ENCODE measurements at places on chromosomes 16 and 17.
A peak's percentile ranks its signal among the peaks of the same experiment; 100 is the strongest.

GRCh38 chr17:42698736-42699414 lies 16.5 kb downstream of the CNTNAP1 start:
- DNase-seq: peak; percentile 92

DNA sequence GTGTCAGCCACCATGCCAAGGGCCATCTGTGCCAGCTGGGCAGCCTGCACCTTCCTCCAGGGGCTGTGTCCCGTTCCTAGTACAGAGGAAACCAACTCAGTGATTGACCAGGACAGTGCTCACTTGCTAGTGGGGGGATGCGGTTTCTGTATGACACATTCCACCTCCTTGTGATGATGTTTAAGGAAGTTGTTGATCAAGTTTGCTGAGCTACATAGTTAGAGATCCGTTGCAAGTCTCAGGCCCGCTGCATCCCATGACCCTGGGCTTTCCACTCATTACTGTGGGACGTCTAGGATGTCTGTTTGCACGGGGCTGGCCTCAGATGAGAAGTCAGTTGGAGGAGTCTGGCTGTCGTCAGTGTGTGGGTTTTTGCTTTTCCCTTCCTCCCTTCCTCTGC lies 33.6 kb downstream of the RNF213 start:
- no peak for DNase-seq

GRCh38 chr16:49756775-49757558 lies 98.9 kb downstream of the ZNF423 start:
- DNase-seq: no peak

DNA sequence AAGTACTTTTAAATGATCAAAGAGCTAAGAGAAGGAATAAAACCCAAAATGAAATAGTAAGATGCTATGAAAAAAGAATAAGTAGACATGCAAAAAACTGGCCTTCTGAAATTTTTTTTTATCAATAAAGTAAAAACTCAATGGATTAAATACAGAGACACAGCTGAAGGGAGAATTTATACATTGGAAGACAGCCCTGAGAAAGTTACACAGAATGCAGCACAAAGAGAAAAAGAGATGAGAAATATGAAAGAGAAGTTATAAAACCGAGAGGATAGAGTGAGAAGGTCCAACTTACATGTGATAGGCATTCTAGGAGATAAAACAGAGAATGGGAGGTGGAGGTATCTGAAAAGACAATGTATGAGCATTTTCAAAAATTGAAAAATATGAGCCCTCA lies 57.0 kb downstream of the MARF1 start:
- no peak for DNase-seq

DNA sequence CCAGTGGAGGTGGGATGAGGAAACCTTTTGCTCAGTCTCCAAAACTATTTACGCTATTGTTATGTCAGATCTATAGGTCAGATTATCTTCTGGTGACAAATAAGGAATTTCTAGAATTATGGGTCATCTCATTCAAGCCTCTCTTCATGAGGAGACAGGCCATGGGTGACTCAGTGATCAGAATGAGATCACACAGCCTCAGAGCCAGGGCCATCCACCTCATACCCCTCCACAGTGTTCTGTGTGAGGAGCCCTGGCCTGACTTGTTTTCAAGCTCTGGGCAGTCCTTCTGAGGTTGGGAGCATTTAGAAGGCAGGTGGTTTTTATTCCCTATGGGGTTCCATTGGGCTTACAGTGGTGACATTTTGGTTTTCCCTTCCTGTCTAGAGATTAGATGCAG lies 26.5 kb downstream of the YPEL2 start:
- DNase-seq: peak; percentile 75

DNA sequence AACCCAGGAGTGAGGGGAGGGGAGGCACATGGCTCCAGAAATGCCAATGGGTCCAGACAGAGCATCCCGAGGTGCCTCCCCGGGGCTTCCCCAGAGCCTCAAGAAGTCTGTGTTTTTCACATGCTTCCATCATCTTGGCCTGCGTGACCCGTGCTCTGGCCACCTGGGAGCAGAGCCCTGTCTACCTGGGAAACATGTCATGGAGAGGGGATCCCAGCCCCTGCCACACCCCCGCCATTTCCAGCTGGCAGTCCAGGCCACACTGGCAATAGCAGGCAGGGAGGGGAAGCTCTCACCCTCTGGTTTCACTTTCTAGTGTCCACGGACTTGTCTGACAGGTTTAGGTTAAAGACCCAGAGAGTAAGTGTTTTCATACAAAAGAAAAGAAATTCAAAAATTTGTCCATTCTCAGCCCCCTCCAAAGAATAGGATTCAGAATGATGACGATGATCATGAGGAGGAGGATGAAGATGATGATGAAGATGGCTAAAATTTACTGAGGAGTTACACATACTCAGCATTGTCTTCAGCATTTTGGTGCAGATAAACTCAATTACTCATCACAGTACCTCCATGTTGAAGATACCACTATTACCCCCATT lies 9.0 kb downstream of the SMIM5 start:
- no peak for DNase-seq

GRCh38 chr16:65958086-65958485 lies 408.4 kb upstream of the CDH5 start:
- DNase-seq: no peak

DNA sequence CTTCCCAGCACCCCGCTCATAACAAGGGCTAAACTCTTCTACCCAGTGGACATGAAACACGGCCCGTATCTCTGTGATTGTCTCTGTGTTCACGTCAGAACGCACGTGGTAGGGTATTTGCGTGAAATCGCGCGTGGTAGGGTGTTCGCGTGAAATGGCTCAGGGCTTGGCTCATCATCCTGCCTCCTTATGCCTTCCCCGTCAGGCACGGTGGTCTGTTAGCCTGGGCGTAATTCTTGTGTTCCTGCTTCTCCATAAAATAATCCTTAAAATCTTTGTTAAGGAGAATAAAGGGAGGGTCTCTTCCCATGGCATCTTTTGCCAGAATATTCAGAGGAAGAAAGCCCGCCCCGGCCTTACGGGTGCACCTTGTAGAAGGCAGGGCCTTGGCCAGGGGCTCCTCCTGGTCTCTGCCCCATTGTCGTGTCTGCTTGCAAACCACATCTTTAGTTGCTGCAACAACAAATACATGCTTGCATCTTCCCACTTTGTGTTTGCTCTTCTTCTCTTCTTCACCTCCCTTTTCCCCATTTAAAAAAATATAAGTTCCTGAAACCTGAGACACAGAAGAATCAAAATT lies 116.7 kb upstream of the CHMP6 start:
- DNase-seq: no peak

DNA sequence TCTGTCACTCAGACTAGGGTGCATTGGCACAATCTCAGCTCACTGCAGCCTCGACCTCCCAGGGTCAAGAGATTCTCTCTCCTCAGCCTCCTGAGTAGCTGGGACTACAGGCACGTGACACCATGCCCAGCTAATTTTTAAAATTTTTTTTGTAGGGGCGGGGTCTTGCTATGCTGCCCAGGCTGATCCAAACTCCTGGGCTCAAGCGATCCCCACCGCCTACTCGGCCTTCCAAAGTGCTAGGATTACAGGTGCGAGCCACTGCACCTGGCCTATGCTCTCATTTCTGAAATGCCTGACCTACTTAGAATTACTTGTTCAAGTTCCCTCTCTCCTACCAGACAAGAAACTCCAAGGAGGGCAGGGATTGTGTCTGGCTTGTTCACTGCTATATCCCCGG lies 5.1 kb upstream of the GP2 start:
- DNase-seq: no peak

DNA sequence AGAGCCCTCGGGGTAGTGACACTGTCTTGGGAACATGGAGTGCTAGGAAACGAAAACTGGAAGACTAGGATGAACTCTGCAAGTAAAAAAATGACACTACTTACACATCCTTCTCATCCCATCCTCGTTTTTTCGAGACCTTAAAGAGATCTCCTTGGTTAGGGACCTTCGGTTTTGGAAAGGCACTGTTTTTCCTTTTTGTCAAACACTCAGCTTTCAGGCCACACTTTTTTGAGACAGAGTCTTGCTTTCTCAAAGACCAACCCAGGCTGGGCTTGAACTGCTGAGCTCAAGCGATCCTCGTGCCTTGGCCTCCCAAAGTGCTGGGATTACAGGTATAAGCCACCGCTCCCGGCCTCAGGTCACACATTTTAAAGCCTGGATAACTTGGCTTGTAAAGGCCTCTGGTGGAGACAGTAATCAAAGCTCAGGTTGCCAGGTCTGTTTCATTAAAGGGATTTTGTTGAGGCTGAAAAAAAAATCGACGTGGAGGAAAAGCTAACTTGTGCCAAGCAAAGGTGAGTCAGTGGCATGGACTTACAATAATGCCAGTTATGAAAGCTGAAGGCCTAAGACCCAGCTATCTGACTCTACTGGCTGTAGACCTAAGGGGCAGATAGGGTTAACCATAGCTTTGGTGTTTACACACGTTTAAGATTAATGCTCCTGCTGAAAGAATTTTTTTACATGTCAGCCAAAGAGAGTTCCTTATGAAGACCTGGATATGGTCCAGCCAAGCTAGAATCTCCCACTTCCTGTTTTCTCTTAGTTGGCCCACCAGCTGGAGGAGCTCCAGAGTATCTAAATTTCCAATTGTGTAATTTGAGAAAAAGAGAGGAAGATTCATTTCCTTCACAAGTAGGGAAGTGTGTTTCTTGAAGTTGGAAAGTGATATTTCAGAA lies 823 bp downstream of the NBR1 start:
- DNase-seq: peak; percentile 65

GRCh38 chr17:63311416-63311937 lies 134.6 kb downstream of the CYB561 start:
- no peak for DNase-seq

DNA sequence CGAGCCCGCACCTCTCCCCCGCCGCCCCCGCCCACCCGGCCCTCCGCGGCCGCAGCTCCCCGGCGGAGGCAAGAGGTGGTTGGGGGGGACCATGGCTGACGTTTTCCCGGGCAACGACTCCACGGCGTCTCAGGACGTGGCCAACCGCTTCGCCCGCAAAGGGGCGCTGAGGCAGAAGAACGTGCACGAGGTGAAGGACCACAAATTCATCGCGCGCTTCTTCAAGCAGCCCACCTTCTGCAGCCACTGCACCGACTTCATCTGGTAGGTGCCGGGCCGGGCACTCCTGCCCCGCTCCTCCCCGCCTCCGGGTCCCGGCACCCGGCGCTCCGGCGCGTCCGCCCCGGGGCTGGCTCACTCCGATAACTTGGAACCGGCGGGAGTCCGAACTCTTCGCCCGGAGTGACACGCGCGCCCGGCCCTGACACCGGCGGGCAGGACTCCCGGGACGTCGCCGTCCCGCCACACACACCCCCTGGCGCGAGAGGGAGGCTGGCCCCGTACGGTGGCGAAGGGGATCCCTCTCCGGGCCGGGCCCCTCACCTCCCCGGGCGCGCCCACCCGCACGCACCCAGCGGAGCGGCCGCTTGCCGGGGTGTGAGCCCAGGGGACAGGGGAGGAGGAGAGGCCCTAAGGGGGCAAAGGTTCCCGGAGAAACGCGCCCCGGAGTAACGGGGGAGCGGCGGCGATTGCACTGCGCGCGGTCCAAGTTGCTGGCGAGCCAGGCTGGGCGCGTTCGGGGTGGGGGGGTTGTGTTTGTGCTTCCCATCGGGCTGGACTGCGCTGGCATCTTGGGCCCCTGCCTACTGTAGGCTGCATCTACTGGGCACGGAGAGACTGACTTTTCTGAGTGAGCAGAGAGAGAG lies 581 bp downstream of the PRKCA start:
- DNase-seq: peak; percentile 34

GRCh38 chr16:66751303-66751991 lies at the start of gene DYNC1LI2:
TSS of gene DYNC1LI2 (minus strand) at chr16:66751609. CDS start at chr16:66751591, 18 bp downstream.
- DNase-seq: peak; percentile 91

- no peak for DNase-seq
These were observed 258.9 kb upstream of the AXIN2 start for GRCh38 chr17:65820306-65820705.

DNA sequence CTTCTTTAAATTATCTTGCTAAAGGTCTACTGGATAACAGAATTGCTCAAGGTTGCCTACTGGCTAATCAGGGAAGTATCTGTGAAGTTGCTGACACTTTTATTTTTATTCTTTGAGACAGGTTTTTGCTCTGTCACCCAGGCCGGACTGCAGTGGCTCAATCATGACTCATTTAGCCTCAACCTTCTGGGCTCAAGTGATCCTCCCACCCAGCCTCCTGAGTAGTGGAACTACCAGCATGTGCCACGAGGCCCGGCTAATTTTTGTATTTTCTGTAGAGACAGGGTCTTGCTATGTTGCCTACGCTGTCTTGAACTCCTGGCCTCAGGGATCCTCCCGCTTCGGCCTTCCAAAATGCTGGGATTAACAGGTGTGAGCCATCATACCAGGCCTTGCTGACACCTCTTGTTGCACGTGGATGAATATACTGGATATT lies 43.1 kb downstream of the GLG1 start:
- DNase-seq: peak; percentile 10

DNA sequence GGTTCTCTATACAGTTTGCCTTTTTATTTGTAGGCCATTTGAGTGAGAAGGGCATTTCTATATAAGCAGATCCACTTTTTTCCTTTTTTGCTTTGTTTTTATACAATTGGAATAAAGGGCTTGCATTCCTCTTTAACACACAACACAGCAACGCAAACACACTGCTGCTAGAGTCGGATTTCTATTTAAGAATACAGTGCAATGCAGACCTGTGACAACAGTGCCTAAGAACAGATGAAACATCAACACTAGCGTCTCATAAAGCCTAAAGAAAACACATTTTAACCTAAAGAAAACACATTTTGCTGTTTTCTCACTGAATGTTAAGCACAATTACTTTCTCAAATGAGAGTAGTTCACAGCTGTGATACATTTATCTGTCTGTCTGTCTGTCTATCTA lies 1141.1 kb downstream of the CDH11 start:
- no peak for DNase-seq

DNA sequence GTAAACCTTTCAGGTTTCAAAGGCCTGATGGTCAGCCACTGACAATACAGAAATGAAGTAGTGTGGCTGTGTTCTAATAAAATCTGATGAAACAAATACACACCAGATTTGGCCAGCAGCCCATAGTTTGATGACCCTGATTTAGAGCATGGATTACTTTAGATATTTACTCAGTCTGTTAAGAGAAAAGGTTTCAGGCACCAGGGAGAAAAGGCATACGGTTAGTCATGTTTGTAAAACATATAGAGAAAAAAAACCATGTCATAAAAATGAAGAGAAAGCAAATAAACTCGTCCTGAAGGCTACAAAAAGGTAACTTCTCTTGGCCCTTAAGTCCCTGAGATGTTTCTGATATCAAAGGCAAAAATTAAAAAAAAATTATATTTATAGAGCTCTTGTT lies 112.1 kb downstream of the ADAMTS18 start:
- no peak for DNase-seq

DNA sequence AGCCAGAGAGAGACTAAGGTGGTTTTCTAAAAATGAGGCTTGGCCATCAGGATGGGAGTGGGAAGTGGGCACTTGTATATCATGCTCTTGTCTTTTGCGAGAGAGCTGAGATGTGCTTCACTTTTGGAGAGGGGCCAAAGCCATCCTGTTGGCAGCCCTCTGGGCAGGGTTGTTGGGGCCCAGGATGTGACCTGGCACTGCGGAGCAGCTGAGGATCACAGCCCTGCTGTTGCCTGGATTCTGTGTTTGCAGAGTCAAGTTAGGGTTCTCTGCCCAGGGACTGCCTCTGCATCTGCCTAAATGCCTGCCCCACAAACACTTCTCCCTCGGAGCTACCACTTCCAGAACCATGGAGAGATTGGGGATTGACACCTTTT lies 71.2 kb downstream of the PLD6 start:
- DNase-seq: no peak

- no peak for DNase-seq
These were observed 29.0 kb downstream of the FCSK start for GRCh38 chr16:70483426-70483825.

- DNase-seq: peak; percentile 6
These were observed 9.3 kb downstream of the SLC47A2 start for GRCh38 chr17:19706791-19707727.

All from hepatic stellate cell (primary cell).